ENCODE measurements at places on chromosomes 2 and 18. TPM values are rescaled to one million over a fixed set of nuclear protein-coding genes. Genes with fewer than 3 reads are reported as not detected.

Gene AKAIN1
- total RNA-seq, result 0.88 TPM

Gene TXNDC2
- not detected for total RNA-seq

Gene GPR45
- not detected for total RNA-seq

Gene SLC30A3
- total RNA-seq, result not detected

Gene EDAR
- total RNA-seq, result 1.8 TPM

Gene ANKRD29
- total RNA-seq, result 0.33 TPM

Gene OLA1
- total RNA-seq, result 20.0 TPM

GRCh38 chr18:47691611-47692010 lies 238.8 kb downstream of the SMAD2 start:
- no peak for DNase-seq

GRCh38 chr2:42917425-42917927 lies 125.1 kb upstream of the HAAO start:
- DNase-seq, result no peak

DNA sequence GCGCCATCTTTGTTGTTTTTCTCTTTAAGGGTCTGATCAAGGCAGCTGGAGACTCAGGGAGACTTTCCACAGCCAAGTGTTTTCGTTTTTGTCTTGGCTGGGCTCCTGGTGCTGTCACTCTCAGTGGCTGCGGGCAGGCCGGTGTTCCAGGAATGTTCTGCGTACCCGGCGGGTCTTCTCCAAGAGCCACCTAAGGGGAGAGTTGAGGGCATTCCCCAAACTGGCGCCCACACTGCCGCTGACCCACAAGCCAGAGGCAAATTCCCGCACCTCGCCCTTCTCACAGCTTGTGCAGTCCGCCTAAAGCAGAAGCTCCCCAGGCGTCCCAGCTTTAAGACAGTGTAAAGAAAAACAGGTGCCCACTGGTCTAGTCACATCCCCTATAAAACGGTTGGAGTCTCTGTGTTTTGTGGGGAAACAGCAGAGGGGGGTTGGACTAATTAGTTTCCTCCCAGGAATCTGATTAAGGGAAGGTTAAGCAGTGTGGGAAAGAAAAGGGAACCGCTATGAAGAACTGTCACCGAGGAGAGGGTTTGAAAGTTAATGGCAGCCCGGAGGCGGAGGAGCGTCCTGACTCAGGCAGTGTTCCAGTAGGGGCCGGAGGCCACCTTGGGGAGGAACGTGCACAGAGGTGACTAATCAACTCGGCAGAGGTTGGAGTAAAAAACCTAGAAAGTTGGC lies 224.5 kb downstream of the SLC4A3 start:
- DNase-seq, result no peak

DNA sequence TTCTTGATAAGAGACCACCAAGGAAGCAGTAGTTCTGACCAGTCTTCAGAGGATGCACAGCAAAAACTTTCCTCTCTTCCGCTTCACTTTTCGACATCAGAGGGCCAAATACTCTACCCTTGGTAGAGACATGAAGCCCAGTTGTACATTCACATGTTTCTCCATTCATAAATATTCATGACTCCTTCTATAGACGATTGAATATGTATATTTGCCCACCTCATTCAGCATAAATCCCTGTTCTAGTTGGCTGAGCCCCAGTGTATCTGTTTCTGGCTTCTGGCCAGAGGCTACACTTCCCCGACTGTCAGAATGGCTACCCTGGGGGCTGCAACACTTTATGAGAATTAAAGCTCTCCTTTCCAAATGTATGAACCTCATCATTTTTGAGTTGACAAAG lies 258.5 kb downstream of the ASXL3 start:
- no peak for DNase-seq

GRCh38 chr2:6995391-6996097 lies 78.3 kb downstream of the RNF144A start:
- DNase-seq, result no peak

GRCh38 chr2:228689053-228689452 lies 507.6 kb upstream of the SPHKAP start:
- no peak for DNase-seq

DNA sequence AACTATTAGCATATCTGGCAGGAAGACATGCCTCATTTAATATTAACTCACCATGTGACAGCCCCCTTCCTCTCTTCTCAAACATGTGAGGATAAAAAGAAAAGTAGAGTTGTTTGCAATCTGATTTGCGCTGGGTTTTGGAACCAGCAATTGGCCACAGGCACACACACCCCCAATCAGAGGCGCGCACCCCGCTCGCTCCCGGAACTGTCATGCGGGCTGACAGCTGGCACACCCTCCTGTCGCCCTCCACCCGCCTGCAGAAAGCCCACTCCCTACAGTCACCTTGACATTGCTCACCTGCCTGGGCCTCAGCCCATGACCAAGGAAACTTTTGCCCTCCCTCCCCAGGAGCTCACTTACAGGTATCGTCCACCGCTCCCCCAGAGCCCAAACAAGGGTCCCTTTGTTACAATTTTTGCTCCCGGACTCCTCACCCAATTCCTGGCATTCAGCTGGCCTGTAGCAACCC lies 1.1 kb downstream of the COBLL1 start:
- DNase-seq, result peak; percentile 90

- no peak for DNase-seq
These were observed 782.6 kb upstream of the FSHR start for GRCh38 chr2:49936965-49937364.

- DNase-seq, result no peak
These were observed 196.7 kb upstream of the SIX2 start for GRCh38 chr2:45205985-45206384.

GRCh38 chr2:67234440-67234839 lies 162.7 kb upstream of the ETAA1 start:
- DNase-seq, result no peak

GRCh38 chr2:239488125-239488524 lies 87.3 kb upstream of the HDAC4 start:
- no peak for DNase-seq

DNA sequence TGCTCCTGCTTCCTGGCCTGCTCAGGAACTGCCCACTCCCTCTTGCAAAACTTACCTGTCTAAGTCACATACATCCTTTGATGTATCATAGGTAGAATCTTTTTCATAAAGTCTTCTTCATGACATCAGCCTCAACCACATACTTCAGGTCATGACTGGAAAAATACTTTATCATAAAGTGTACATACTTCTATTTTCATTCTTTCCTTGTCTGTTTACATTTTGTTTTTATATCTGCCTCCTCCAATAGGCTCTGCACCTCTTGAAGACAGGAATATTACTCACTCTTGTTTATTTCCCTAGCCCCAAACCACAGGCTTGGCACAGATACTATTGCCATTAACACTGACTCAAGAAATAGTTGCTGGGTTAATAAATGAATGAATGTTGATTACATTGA lies 43.6 kb upstream of the ZNF804A start:
- no peak for DNase-seq

- no peak for DNase-seq
These were observed 194.9 kb downstream of the CTIF start for GRCh38 chr18:48733643-48734253.

- DNase-seq, result no peak
These were observed 476.7 kb downstream of the EPHA4 start for GRCh38 chr2:221095356-221095755.

GRCh38 chr18:70620837-70621612 lies 332.2 kb downstream of the SOCS6 start:
- DNase-seq, result no peak

DNA sequence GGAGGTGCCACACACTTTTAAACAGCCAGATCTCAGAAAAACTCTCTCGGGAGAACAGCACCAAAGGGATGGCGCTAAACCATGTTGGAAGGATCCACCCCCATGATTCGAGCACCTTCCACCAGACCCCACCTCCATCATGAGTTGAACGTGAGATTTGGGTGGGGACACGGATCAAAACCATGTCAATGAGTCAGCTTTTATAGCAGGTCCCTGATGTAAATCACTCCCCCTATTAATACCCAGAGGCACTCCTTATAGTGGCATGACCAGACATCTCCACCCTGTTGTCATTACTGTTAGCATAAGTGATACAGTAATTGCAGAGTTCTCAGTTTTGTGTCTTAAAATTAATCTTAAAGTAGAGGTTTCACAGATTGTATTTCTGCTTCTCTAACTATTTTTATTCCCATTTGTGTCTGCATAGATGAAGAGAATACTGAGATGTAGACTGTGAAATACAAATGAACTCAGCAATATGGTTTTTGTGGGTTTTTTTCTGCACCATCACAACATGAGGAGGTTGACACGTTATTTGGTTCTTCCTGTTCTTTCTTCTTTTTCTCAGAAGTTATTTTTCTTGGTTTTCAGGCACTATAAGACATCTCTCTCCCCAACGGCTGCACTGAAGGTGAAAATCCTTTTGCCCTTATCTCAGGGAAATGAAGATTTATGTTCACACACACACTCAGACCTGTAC lies 218.2 kb downstream of the ARL4C start:
- no peak for DNase-seq

DNA sequence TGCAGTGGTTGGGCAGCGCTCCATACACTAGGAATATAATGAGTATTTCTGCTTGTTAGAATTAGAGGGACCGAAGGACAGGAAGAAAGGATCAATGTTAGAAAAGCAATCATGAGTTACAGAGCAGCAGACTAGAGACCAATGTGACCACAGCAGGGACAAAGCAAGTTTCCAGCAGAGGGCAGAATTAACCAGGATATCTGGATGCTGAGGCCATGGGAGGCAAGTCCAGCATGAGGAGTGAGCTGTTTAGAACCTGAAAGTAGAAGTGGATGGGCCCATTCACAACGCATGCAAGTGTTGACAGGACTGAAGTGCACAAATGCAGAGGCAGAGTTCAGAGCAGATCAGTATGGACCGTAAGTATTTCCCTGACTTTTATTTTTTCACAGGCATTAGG lies 910.4 kb upstream of the GYPC start:
- DNase-seq, result peak; percentile 58

DNA sequence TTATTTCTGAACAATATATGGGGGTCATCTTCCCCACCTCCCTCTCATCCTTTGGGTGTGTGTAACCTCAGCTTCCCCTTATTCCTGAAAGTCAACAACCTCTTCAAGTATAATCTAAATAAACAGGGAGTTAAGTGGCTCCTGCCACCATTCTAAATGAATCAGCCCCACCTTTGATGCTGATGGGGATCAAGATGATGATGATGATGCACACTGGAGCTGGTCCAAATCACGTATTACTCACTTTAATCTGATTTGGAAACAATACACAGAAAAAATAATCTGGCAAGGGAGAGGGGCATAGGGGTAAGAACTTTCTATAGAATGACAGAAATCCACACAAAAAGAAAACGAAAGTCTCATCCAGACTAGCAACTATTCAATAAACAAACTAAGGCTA lies 7.1 kb downstream of the ACVR1 start:
- no peak for DNase-seq

- DNase-seq, result no peak
These were observed 73.2 kb downstream of the CERS6 start for GRCh38 chr2:168529054-168529833.

DNA sequence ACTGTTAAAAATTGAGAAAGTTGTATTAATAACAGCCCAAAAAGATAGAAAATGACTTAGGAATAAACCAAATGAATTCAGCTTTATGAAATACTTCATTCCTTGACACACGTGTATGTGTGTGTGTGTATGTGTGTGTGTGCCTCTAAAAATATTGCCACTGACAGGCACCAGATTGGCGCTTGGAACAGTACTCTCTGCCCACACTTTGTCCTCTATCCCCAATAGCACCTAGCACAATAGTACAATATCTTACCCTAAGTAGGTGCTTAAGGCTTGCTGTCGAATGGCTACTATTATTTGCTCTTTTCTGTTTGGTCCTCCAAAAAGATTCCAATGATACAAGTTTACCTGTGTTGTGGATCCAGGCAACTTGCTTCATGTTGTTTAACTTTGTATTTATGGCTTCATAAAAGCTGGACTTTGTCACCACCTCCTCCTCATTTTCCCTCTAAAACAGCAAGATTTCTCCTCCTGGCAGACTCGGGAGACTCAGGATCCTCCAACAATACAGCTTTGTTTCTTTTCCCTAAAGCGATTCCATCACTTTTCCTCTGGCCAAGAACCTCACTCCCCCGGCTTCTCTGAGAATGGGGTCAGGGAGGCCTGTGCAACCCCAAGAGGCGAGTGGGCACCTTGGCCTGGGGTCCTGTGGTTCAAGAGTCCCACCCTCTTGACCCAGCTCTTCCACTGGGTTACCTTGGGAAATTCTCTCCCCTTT lies 43.3 kb upstream of the LCLAT1 start:
- no peak for DNase-seq

- DNase-seq, result no peak
These were observed 29.6 kb downstream of the PKP4 start for GRCh38 chr2:158486150-158486969.

DNA sequence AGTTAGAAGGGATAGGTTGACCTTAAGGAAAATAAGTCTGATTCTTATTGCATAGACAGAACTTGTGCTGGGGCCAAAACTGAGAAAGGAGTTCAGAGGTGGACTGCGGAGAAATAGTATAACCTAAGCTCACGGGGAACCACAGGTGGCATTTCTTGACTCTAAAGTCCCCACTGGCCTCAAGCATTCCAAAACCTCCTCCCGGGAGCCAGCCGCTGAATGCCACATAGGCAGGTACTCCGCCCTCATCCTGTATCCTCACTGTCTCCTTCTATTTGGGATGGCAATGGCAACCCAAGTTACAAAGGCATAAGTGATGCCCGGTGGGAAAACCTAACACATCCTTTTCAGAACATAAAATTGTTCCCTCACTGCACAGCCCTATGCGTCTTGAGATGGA lies 173.0 kb downstream of the SP3 start:
- no peak for DNase-seq

DNA sequence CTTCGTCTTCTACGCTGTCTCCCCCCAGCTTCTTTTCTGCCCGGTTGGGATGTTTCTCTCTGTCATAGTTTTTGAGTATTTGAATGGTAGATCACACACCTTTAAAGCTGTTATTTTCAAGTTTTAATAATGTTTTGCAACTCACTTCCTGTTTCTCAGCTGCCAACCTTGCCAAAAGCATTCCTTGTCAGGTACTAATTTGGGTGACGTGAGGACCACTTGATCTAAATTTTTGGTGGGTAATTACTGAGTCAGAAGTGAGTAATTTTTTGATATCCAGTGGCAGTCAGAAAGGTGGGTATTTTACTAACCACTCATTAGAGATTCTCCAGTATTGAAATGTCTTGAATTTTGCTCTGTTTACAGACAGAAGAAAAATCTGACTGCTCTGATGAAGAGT lies 852.4 kb upstream of the FANCL start:
- no peak for DNase-seq

DNA sequence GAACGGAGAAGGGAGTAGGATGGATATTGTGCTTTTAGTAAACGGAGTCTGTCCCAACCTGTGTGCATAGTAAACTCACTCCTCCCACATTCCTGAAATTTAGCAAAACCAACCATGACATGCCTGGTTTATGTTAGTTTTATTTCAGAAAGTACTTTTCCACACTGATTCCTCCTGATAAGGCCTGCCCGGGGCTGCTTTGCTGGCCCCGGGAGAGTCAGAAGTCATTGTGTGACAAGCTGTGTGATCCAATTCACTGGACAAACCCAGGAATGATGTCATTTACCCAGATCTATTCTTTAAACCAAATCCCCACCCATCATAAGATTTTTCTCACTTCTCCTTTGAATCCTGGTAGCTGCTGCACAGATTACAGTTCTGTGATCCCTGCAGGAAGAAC lies 109.0 kb downstream of the SETBP1 start:
- DNase-seq, result no peak
